ENCODE measurements at places on chromosomes 2 and 18.

DNA sequence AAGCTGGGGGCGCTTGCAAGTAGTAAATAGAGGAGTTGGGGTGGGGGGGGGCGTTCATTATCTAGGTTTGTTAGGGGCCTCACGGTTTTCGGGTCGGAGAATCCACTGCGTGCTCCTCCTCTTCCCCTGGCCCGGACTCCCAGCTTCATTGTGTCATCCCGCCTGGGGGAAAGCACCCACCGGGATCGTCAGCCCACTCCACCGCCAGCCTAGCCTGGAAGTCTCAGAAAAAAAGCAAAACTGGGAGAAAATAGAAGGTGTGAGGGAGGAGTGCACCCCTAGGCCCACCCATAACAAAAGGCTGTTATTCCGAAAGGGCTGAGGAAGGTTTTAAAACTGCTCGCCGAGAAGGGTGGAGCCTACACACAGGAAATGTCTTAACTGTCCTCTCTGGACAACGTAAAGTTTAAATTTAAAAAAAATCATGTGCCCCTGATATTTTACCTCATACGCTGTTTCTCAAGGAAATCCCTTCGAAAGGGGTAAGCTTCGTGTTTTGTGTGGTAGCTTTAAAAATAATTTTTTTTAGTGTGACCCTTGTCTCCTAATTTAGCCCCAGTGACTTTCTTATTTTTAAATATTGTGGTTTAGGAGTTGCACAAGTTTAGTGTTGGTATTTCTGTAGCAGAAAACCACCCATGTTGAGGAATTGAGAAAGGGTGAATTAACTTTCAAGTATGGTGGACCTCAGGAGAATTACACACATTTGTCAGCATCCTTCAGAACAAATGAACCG lies 104.2 kb downstream of the SPTBN1 start:
- no peak for DNase-seq

GRCh38 chr2:32403782-32404181 lies 47.0 kb downstream of the BIRC6 start:
- no peak for DNase-seq

DNA sequence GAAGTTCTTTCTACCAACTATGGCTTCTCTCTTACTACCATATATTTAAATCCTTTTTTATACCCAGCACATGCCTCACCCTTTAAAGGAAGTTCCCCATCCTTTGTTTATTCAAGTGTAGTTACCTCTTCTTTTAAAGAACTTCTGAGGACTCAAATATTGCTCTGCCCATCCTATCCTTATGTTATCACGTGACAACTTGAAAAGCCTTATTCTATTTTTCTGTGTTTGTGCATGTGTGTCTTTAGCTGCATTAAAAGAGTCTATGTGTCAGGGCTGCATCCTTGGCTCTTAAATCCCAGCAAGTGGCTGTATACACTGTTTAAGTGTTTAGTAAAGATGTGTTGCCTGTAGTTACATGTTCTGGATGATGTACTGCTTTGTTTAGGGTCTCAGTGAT lies 22.5 kb downstream of the FSHR start:
- DNase-seq: no peak

DNA sequence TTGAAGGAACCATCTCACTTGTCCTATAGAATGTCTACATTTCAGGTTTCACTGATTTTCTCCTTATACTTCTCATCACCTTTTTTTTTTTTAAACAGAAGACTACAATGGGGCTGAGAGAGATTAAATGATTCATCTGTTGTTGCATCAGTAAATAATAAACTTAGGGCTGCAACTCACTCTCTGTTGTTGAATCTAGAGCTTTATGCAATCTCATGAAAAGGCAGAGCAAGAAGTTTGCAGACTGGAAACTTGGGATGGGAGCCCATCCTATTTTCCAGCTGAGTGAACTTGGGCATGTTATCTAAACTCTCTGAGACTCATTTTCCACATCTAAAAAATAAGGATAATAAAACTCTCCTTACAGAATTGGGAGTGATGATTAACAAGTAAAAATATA lies 58.4 kb downstream of the PDE1A start:
- DNase-seq: no peak

- DNase-seq: no peak
Observed at GRCh38 chr2:35347561-35347960, 1008.0 kb upstream of the CRIM1 start.

DNA sequence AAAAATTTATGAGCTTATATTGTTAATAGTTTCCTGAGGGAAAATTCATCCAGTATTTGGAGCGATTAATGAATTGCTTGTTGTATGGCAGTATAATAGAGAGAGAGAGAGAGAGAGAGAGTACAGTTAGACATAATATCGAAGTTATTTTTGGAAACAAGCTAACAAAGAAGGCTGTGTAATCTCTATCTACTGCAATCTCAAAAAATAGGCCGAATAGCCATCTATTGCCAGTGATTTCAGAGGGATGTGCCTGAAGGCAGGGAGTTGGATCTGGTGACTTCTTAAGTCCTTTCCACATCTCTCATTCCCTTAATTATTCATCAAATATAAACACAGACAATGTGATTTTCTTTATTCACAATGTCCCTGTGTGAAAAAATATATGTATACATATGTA lies 433.1 kb upstream of the RAB12 start:
- no peak for DNase-seq

- no peak for DNase-seq
Observed at GRCh38 chr2:215772003-215772402, 241.3 kb downstream of the MREG start.

GRCh38 chr18:39453882-39454281 lies 1888.3 kb upstream of the CELF4 start:
- no peak for DNase-seq
